Activated CD4-positive, alpha-beta T cell treated with anti-CD3 and anti-CD28 coated beads for 4 hours (primary cell): ENCODE measurements at places on chromosomes 2 and 18.

DNA sequence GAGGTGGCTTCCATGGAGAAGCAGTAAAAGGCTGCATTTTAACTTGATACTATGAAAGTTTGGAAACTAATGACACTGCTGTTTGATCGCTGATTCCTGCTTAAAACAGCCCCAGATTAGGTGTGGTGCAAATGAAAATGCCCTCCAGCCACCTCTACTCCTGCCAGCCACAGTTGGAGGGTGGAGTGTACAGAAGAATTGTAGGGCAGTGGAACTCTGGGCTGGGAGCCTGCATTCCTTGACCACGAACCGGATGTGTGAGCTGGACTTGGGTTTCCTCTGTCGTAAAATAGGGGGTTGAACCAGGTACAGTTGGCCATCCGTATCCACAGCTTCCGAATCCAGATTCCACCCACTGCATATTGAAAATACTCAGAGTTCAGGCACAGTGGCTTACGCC is 84.6 kb upstream of the RFX8 start:
- no peak for DNase-seq

DNA sequence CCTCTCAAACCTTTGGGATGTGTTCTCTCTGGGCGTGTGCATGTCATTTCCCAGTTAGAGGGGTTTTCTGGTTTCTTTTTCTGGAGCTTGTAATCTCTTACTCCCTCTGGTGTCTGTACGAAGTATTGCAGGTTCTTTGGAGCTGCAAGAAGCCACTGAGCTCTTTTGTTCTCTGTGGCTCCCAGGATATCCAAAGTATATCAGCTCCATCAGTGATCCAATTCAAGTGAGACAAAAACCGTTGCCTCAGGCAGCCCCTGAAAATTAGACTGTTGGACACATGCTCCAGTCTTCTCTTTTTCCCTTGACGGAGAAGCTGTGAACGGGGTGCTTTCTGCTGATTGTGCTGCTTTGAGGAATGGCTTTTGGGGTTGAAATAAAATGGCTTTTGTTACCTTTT is 59.0 kb upstream of the LDLRAD4 start:
- peak; percentile 23 for DNase-seq

DNA sequence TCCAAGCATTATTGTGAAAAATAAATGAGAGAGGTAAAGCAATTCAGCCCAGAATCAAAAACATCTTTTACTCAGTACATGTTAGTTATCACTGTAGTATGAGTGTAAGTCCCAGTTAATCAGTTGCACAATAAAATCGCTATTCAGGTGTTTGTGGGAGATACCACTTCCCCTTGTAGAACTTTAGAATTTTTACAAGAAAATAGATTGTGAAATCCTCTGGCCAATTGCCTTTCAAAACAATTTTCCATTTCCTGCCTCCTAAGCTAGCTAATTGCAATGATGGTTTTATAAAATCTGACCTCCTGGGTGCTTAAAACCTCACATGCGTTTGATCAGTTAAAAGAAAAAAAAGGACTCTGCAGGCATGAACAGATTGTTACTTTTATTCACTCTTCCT is 332.5 kb downstream of the PID1 start:
- DNase-seq, result no peak

DNA sequence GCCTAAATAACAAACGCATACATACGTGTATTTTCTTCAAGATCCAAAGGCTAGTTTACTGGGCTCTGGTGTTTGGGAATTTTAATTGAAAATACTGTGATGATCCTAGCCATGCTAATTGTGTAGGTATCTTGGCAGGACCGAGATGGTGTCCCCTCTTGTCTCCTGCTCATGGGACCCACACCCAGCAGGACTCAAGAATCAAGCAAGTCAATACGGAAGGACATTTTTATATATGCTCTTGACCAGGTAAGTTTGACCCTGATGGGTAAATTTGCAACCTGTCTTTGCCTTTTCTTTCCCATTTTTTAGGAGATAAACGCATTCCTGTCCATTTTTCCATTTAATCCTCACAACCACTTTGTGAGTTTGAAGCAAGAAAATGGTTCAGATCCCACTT is 111.8 kb upstream of the MYCN start:
- DNase-seq, result no peak

- DNase-seq, result no peak
Measured at GRCh38 chr2:155391613-155392130, 693.2 kb downstream of the KCNJ3 start.

DNA sequence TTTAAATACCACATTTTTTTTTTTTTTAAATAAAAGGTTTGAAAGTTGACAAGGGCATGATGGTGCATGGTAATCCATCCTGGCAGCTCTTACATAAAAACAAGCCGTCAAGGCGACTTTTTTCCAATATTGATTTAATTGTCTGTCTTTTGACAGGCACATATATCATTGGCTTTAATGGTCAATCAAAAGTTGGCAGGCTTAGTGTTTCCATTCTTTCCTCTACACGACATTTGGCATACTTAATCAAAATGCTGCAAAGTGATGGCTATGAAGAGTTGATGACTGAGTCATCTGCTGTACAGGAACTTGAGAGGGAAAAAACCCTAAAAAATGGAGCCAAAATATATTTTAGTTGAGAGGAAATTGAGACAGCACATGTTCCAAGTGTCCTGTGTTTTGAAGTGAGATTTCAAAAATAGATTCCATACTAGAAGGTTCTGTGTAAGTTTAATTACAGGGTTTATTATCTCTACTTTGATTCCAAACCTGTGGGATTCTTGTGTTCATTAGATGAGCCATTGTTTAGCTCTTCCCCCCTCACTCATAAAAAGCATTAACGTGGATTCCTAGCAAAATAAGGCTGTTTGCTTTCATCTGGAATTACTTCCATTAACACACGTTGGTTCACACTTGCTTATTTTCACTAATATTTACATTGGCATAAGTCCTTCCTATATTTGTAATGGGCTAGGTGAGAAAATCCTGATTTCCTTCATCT is 3.2 kb downstream of the TSHZ1 start:
- no peak for DNase-seq

DNA sequence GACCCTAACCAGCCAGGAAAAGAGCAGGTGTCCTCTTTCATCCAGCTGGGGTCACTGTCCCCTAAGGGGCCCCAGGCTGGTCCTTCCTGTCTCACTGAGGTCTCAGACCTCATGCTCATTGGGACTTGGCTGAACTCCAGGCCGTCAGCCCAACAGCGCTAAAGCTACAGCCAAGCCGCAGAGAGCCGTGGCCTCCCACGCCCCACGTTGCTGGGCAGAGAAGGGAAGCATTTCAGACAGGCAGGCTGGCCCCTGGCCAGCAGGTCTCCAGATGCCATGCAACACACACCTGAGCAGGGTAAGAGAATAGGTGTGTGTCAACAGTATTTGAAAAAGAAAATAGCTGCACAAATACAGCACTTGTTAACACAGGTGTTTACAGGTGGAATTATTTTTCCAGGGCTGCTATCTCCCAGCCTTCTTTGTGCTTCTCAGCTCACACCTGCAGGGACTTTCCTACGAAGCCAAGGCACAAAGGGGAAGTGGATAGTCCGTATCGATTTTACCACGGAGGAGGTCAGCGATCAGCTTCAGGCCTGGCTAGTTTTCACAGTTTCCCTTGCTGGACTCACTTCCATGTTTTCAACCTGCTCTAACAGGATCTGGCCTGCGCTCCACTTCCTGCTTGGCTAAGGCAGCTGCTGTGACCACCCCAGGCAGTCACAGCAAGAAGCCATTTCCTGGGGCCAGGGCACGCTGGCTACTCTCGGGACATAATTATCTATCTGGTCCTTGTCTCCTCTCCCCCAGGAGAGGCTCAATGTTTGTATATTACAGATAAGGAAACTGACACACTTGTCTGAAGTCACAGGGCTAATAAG is 156.1 kb upstream of the ID2 start:
- DNase-seq, result no peak

DNA sequence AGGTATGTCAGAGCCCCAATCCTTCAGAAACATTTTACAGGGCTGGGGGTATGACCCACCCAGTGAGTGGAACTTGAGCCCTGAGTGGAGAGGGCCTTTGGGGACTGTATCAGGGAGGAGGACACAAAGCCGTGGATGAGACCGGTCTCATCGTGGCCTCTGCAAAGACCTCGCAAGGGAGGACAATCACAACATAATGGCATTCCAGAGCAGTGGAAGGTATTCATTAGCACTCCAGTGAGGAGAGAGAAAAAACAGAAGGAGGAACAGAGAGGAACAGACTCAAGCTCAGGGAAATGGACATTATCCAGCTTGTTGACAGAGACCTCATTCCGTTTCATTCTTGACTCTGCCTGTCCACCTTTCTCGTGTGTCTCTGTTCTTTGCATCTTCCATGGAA is 38.8 kb upstream of the CTAGE1 start:
- DNase-seq, result no peak

DNA sequence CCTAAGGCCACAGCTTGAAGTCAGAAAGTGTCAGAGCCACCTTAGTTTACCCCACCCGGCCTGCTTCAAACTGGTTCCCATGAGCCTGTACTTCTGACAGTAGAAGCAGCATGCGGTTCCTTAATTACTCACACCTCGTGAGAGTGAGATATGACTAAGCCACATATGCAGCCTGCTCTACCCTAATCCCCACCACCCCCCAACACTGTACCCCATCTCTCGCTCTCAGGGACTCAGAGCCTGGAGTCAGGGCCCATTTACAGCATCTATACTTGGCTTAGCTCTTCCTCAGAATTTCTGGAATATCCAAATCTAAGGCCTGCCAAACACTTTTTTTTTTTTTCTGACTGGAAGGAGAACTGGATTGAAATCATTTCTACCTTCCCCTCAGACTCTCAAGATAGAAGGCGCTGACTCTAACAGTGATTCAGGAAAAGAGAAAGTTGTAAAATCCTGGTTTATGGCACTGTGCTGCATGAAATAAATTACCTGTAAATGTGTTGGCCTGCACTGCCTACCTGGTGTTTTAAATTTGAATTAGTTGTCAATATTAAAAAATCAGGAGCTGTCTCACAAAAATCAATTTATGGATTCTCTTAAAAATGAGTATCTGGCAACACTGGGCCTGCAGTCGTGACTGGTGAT is 360.0 kb downstream of the RND3 start:
- DNase-seq, result no peak

DNA sequence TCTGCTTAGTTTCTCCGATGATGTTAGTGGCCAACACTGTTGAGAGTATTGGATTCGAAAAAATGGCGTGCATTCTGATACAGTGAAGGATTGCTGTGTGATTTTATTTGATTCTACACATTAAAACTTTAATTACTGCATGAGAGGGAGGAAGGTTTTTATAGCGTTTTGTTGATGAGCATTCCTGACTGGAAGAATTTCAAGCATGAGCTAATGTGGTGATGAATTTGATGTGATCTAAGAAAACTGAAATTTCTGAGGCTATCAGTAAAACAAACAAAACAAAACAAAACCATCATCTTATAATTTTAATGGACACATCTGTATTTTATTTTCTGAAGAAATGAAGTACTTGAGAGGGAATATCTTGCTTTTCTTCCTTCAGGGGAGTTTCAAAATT is 59.6 kb downstream of the ITGB6 start:
- DNase-seq, result no peak

GRCh38 chr2:170276056-170276455 is 98.1 kb downstream of the MYO3B start:
- DNase-seq, result no peak

- DNase-seq, result peak; percentile 73
Measured at GRCh38 chr2:200812122-200813022, 662 bp downstream of the BZW1 start.

DNA sequence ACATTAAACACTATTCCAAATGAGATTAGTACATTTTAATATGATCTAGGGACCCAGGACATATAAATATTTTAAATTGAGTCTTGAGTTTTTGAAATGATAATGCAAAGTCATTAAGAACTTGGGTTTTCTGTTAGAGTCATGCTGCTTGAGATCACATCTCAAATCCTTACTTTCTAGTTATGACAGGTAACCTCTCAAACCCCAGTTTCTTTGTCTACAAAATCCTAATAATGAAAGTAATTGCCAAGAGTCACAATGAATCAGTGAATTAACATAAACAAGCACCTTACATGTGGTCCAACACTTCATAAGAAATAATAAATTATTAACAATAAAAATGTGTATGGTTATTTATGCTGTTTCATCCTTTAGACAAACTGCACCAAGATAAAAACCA is 607.6 kb downstream of the LRP1B start:
- no peak for DNase-seq

DNA sequence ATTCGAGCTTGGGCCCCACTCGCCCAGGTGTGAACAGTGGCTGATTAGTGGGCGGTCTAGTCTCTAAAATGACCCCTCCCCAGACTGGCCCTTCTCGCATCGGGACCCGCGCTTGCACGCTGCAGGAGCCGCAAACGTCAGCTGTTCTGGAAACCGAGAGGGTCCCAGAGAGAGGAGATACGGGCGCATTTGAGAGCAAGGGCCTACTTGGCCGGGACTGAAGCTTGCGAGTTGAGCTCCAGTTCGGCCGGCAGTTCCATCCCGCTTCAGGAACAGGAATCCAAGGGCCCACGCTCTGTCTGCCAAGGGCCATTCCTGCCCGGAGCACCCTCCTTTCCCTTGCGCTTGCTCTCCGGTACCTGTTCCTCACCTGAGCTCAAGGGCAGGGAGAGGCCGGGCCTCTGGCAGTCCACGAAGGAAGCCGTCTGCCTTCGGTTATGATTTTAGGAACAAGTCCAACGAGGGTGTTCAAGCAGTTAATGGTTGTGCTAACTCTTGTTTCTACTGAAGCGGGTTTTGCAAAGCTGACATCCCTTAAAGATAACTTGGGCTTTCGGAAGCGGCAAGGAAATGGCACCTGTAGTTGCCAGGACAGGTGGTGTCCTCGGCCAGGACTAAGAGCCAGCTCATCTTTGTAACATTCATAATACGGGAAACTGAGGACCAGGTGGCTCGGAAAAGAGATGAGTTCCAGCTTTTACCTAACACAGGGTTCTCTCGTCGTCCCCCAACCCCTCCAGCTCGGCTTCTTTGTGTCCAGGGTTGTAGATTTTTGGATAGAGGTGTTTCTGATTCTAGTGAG is 3.9 kb upstream of the DLX1 start:
- no peak for DNase-seq

GRCh38 chr2:239098288-239098970 is 250.5 kb downstream of the TWIST2 start:
- no peak for DNase-seq

- DNase-seq, result no peak
Measured at GRCh38 chr2:233339427-233339826, 14.9 kb upstream of the DGKD start.

- DNase-seq, result no peak
Measured at GRCh38 chr2:104654811-104655210, 199.1 kb upstream of the POU3F3 start.

DNA sequence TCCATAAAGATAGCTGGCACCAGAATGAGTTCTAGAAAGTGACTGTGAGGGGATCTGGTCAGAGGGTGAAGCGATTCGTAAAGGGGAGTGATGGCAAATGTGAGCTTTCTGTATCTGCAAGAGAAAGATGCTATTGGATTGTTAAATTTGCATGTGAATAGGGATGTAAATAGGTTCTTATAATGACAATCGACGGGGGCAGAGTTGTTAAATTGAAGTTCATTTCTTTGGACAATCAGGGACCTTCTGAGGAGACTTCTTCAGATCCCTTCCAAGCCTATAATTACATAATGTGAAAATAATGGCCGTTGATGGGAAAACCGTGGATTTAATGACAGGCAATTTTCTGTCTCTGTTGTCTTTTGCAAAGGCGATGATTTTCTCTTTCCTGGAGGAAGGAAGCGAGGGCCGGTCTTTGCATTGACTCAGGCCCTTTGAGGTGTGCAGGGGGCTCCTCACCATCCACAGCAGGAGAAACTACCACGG is 52.2 kb upstream of the TMEM18 start:
- no peak for DNase-seq
